ENCODE measurements at places on chromosomes 3 and 15. TPM values are rescaled to one million over a fixed set of nuclear protein-coding genes. Genes with fewer than 3 reads are reported as not detected.

Gene LIPC
- not detected for total RNA-seq

Gene DNASE1L3
- 0.39 TPM for total RNA-seq

Gene GOLGA8T
- 0.99 TPM for total RNA-seq

GRCh38 chr3:129116482-129116946 is 5.1 kb downstream of the RAB43 start:
- peak; percentile 37 for DNase-seq

GRCh38 chr3:14435175-14436014 is 33.0 kb downstream of the SLC6A6 start:
- DNase-seq, result no peak

DNA sequence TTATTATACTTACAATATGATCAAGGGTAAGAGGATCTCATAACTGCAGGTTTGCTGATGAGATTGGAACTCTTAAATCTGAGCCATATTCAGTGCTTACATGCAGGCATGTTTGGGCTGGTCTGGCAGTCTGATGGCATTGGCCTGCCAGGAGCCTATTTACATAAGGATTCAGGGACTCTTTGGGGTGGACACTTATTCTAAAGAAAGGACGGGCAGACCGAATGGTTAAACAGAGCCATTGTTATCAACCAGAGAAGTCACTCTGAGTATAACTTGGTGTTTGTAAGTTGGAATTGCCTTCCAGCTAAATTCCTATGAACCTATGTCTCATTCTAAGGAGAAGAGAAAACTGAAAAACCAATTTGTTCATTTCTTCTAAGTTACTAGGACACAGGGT is 932.8 kb downstream of the IGSF11 start:
- no peak for DNase-seq

GRCh38 chr15:51062736-51063135 is 32.0 kb downstream of the TNFAIP8L3 start:
- no peak for DNase-seq

DNA sequence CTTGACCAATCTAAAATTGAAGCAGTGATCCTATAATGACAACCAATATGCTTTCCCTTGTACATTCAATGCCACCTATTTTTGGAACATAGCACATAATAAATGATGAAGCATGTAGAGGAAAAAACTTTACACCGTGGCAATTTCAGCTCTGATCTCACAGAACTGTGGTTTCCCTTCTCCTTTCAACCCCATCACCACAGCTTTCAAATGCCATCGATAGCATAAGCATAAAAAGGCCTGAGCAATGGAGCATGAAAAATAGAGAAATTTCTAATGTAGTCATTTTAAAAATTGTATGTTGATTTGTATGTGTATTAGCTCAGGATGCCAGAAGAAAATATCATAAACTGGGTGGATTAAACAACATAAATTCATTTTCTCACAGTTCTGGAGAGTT is 406.0 kb upstream of the TMCO5A start:
- DNase-seq, result no peak

DNA sequence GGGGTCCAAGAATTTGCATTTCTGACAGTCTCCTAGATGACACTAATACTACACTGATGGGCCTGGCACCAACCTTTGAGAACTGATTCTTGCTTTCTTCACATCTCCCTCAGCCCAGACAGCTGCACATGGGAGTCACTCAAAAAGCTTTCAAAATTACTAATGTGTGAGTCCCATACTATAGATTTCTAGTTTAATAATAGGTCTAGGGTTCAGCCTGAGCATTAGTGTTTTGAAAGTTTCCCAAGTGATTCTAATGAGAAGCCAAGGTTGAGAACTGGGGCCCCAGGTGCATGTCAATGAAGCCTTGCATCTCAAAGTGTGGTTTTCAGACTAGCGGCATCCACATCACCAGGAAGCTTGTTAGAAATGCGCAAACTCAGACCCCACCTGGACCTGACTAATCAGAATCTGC is 159.9 kb upstream of the CMC1 start:
- DNase-seq, result no peak

DNA sequence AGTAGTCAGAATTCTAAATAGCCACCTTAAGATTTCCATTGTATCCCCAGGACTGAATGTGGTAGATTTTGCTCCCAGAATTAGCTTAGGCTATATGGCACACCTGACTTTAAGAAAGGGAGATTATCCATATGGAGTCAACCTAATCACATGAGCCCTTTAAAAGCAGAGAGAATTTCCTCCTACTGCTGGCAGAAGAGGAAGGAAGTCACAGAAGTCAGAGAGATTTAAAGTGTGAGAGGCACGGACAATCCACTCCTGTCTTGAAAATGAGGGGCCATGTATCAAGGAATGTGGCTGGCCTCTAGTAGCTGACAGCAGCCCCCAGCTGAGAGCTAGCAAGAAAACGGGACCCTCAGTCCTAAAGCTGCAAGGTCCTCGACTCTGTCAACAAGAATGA is 26.8 kb downstream of the LRRC31 start:
- DNase-seq, result no peak

DNA sequence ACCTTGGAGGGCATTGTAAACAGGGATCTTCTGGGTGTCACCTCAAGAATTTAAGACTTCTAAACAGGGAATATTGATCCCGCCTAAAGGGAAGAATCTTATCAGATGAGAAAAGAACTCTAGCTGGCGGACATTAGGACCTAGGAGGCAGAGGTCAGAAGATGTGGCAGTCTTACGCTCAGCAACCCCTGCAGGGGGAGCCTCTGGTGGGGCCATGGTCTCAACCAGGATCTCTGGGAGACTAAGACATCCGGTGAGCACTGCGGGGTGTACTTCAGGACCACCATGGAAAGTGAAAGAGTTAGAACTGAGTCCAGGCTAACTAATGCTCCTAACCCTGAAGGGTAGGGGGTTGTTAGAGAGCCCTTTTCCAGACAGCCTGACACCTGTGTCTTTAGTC is 295.2 kb downstream of the VGLL3 start:
- no peak for DNase-seq

DNA sequence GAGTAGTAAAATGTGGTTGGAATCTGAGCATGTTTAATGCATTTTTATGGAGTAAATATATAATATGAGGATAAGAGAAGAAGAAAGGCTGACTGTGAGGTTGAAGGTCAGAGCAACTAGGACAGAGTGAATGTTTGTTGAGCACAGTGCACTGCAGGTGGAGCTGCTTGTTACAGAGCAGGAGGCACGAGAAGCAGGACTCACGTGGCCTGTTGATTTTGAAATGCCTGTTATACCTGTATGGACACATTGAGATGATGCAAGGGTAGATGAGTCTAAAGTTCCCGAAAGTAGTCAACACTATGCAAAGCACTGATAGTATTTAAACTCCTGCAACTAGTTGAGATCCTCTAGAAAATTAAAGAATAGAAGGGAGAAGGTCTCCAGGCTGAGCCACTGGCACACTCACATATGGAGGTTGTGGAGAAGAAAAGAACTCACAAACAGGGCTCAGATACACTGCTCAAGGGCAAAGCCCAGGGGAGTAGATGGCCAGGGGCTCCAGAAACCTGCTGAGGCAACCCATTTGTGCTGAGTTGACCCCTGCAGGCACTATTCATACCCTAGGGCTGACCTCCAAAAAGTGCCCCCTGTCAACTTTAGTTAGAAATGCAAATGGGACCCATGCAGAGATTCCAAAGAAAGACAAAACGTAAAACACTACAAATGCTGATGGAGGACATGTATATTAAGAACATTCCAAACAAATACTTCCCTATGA is 541.5 kb downstream of the GABRG3 start:
- no peak for DNase-seq

GRCh38 chr15:49814709-49815108 is 193.9 kb downstream of the DTWD1 start:
- no peak for DNase-seq

DNA sequence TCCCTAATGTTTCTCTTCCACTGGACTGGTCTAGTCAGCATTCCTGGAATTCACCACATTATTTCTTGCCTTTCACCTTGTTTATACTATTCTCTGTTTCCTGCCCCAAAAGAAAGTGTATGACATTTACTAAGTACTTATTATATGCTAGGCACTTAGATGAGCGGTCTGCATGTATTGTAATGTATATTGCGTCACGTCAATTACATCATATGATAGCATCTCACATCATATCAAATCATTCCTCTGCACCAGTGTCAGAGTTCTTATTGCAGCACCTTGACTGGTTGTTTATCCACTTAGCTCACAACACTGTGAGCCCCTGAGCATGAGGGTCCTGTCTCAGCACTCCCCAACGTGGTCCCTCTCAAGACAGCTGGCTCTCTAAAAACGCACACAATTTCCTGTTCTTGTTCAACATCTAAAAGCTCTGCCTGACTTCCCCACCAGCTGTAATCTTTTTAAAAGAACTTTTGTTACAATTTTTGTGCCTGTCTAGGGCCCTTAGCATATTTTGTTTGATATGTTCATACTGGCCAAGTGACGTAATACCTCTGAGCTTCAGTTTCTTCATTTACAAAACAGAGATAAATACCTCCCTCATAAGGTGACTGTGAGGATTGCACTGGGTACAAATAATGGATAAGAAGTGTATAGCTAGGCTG is 58.8 kb downstream of the ARHGAP31 start:
- peak; percentile 86 for DNase-seq

- no peak for DNase-seq
These were observed 109.5 kb downstream of the CGGBP1 start for GRCh38 chr3:87949189-87949878.

DNA sequence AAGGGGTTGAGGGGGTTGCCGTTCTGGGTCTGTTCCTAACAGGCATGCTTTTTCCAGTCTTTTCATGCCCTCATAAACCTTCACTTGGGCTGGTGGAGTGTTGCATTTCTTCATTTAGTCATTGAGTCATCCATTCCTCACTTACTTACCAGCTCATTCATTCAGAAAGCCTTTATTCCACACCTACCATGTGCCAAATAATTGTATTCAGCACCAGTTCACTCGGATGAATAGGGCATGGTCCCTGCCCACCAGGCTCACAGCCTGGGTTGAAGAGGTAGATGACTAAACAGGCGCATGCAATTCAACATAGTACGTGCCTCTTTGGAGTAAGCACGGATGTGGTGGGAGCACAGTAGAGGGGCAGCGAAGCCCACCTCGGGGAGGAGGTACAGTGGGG is 35.1 kb upstream of the THSD4 start:
- no peak for DNase-seq

GRCh38 chr3:171900446-171900845 is 57.3 kb downstream of the TMEM212 start:
- DNase-seq, result no peak

DNA sequence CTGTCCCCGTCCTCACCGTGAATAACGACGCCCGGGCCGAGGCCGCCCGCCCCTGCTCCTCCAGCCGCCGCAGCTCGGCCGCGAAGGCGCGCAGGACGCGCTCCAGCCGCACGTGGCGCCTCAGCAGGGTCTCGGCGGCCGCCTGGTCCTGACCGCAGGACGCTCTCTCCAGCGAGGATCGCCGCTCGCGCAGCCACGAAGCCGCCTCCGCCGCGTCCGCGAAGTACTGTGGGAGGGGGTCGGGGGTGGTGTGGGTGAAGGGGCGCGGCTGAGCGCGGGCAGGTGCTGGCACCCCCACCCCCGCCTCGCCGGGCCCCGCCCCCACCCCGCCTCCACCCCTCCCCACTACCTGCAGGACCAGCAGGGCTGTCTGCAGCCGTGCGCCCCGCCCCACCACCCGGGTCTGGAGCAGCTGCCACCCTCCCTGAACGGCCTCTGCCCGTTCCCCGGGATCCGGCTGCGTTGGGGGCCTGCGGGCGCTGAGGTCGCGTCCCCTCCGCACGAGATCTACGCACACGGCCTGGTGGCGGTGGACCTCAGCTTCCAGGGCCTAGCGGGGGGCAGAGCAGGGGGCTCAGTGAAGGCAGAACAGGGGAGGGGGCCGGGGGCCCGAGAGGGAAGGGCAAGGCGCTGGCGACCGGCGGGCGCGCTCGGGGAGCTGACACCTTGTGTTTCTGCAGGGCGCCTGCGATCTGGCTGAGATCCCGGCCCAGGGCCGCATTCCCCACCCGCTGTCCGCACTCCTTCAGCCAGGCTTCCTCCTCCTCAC is 11.7 kb downstream of the SPTBN5 start:
- DNase-seq, result peak; percentile 50

GRCh38 chr3:37291275-37291700 is 116.9 kb upstream of the LRRFIP2 start:
- DNase-seq, result no peak

DNA sequence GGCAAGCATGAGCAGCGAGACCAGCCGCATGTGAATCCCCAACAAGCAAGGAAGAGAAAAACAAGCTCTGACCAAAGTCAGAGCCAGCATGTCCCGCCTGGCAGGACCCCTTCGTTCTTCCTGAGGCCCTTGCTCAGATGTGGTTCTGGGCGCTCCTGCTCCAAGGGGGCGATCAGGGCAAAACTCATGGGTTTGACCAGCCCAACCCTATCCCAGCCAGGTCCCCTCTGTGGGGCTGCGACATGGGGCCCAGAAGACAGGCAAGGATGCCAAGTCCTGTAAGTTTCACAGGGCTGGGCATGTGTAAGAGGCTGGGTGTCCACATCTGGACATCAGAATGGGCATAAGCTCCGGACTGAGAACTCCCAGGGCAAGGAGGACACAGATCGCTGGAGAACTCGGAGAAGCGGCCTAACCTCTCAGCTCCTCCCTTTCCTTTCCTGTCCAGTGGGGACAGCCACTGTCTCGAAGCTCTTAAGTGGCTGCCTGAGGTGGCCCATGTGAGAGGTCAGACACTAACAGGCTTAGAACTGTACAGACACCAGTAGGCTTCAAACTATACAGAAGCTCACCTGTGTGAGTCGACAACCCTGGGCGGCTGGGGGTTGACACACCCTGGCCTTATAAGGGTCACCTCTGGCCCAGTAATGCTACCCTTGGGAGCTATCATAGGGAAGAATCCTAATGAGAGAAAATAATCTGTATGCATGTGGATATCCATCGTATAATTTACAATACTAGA is 48.9 kb downstream of the XXYLT1 start:
- no peak for DNase-seq

All from cardiac muscle cell (in vitro differentiated cells and primary cell).